Brain pericyte (primary cell): ENCODE measurements at places on chromosomes 3 and 15.

DNA sequence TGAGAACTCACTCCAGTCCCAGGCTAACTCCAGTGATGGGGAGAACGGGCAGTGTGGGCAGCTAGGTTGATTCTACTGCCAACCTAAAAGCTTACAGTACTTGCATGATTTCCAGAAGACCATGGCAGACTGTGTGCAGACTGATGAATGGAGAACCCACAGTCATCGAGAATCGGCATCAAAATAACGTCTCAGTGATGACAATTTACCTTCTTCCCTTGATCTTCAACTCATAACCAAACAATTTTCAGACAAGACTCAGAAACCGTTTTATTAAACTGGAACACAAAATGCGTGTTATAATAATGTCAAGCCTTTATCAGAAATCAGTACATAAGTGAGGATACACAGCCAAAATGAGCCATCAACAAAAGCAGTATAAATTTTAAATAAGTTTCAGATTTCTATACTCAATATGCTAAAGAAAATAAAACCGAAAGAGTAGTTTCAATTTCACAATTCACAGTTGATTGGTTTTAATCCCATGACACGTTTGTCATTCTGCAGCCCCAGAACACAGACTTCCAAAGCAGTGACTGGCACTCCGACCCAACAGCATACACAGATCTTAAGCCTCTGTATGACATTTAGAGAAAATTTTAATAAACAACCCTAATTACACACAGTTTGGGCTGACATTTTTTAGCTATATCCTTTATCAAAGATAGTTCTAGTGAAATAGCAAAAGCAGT, 54.5 kb downstream of the ZMAT3 start:
- DNase-seq: no peak

GRCh38 chr3:169848741-169849140, 21.0 kb downstream of the LRRC31 start:
- no peak for DNase-seq

DNA sequence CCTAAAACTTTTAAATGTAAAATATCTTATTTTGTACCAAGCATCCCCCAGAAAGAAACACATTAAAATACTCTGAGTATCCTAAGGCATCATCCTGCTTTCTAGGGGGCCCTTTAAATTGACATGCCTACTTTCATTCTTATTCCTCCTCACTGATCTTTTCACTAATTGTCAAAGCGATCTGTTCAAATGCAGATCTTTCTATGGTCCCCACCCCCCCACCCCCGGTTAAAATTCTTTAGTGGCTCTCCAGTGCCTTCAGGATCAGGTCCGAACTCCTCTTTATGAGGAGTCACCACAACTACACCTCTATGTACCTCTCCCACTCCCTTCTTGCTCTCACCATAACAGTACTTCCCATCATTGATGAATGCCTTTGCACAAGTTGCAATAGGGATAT, 19.2 kb upstream of the TFDP2 start:
- DNase-seq: no peak

GRCh38 chr3:58102390-58102750, 94.1 kb downstream of the FLNB start:
- no peak for DNase-seq

GRCh38 chr15:67550522-67550921, 8.0 kb downstream of the MAP2K5 start:
- DNase-seq: no peak

DNA sequence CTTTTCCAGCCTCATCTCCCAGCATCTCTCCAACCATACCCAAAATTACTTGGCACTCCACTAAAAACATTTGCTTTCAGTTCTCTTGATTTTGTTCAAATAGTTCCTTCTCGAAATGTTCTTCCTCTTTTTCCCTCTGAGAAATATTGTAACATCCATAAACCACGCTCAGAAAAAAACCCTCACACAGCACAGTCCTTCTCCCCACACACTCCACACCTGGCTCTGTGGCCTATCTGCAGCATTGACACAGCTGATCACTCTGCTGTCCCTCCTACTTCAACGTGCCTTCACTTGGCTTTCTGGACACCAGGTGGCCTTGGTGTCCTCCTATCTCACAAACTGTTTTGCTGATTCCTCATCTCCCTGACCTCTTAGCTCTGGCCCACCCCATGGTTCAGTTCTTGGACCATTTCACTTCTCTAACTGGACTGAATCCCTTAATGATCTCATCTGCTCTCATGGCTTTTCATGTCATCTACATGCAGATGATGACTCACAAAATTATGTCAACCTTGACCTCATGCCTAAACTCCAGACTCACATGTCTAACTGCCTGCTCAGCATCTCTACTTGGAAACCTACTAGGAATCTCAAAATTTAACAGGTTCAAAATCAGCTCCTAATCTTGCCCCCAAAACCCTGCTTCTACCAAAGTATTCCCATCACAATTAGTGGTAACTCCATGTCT, 93.3 kb downstream of the TRIM42 start:
- no peak for DNase-seq

DNA sequence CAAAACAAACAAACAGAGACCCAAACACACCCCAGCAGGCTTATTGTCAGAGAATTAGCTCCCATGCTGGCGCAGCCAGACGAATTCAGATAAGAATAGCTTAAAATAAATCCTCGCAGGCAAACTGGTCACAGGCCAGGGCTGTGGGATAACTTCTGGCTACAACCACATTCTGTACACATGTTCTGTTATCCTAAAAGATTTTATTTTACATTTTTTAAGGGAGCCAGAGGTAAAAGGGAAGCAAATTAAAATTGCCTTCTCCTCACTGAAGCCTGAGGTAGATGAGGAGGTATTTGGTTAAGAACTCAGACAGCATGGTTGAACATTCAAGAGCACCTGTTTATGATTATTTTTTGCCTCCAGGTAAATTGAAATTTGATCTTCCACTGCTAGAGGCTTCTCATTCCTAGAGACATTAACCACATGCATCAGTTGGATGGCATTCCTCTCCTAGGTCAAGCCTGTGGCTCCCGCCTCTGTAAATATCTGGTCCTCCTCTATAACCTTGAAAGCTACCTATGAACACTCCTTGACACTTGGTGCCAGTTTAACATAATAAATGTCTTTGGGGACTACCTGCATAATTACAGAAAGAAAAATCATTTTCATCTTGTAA, 190.3 kb downstream of the SATB1 start:
- DNase-seq: no peak

GRCh38 chr15:48084759-48085590, 35.8 kb upstream of the SLC24A5 start:
- DNase-seq: no peak

- DNase-seq: no peak
Measured at GRCh38 chr3:24541935-24542334, 47.3 kb upstream of the THRB start.

DNA sequence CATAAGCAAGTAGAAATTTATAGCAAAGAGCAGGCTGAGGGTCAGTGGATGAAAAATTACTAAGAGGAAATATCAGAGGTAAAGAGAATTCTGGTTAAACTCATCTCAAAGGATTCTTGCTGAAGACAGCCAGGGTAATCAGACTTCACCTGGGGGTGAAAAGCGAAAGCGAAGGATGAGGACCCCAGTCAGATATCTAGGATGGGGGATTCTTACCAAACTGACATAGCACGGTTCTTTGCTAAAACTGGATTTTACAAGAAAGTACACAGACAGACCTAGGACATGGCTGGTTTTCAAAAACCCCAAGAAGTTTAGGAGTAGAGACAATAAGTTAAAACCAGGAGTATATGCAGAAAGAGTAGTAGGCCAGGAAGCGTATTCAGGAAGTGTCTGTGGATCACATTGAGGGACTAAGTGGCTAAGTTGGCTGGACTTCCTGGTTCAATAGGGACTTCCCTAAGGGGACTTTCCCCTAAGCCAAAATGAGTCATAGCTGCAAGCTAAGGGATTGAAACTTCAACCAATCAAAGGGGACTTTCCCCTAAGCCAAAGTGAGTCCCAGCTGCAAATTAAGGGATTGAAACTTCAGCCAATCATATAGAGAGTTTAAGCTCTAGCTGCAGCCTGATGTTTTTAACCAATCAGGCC, 2.4 kb upstream of the CFAP91 start:
- no peak for DNase-seq

- DNase-seq: no peak
Measured at GRCh38 chr15:59131456-59131855, 26.5 kb downstream of the CCNB2 start.

- no peak for DNase-seq
Measured at GRCh38 chr15:100847194-100847593, 32.4 kb upstream of the ALDH1A3 start.

- no peak for DNase-seq
Measured at GRCh38 chr15:37015451-37015850, 84.9 kb downstream of the MEIS2 start.
